Activated B cell treated with CpG ODN at 0.5 μM for 24 hours (primary cell): ENCODE measurements at places on chromosomes 13 and 19. TPM values are rescaled to one million over a fixed set of nuclear protein-coding genes. Genes with fewer than 3 reads are reported as not detected.

The ZNF667 gene
- total RNA-seq, result 2.0 and 2.6 TPM in 2 replicates

The GPR12 gene
- not detected in 2 replicates for total RNA-seq

The SIGLEC10 gene
- 50.3 and 52.2 TPM in 2 replicates for total RNA-seq

The NTF4 gene
- not detected in 2 replicates for total RNA-seq

The NLRP11 gene
- total RNA-seq, result 0.16 and 0.17 TPM in 2 replicates

The ETV2 gene
- total RNA-seq, result 0.32 TPM in 1 of 2 replicates, not detected in the other

The PLIN3 gene
- total RNA-seq, result 28.7 and 29.0 TPM in 2 replicates

GRCh38 chr13:98664924-98665637 is 87.4 kb downstream of the SLC15A1 start:
- H3K27me3 ChIP-seq, result peaks cover 3% of the 10 kb centered on the region
- DNase-seq, result no peak
- no peak overlapping the region for H3K27ac ChIP-seq
- H3K4me3 ChIP-seq, result no peak overlapping the region

DNA sequence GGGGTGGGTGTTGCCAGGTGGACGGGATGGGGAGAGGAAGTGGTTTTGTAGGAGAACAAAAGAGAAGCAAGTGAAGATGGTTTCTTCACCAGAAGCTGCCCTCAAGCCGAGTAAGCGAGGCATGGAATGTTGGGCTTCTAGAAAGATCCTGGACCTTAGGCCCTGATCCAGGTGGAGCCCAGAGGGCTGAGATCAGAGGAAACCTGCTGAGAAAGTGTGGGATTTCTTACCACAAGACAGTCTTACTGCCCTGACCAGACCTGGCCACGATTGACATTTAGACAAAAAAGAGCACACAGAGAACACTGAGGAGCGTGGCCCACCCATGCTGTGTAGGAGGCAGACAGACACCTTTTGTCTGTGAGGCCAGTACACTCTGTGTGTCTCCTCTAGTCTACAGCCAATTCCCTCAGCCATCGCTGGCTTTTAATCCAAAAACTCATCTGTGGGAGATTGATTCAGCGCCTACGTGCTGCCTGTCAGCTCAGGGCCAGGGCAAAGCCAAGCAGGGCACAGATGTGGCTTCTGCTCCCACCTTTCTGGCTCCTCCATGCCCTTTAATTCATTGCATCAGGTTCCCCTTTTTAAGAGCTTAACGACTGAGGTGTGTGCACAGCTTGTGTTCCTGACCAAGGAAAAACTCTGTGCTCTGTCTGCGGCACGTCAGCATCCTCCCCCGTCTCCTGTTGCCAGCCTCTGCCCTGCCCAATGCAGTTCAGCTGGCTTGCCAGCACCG is 123.3 kb downstream of the AKAP11 start:
- DNase-seq, result no peak
- no peaks in the 10 kb centered on the region for H3K27me3 ChIP-seq
- no peak overlapping the region for H3K4me3 ChIP-seq
- H3K4me1 ChIP-seq, result peaks cover 26% of the 10 kb centered on the region

DNA sequence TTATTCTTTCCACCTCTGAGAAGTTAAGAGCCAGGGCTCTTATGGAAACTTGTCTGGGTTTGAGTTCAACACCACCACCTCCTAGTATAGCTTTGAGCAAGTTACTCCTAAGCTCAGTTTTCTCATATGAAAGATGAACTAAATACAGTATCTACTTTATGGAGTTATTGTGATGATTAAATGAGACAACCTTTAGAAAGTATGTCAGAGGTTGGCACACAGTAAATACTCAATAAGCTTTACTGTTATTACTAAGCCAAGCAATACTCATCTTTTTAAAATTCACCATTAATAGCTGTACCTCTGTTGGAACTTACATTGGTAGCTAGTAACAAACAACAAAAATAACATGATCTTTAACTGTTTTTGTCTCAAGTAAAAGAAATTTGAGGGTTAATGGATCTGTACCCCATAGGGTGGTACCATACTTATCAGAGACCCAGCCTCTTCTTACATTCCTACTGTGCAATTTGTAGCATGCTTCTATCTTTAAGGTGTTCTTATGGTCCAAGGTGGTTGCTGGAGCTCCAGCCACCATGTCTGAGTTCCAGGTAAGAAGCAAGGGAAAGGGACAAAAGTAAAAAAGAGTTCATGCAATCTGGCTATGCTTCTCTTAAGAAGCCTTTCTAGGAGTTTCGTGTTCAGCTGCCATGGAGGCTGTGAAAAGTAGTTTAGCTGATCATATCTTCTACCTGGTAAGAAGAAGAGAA is 24.1 kb upstream of the NDFIP2 start:
- H3K36me3 ChIP-seq, result no peaks in the 10 kb centered on the region
- DNase-seq, result no peak
- peaks cover under 1% of the 10 kb centered on the region for H3K4me1 ChIP-seq
- H3K4me3 ChIP-seq, result no peak overlapping the region

DNA sequence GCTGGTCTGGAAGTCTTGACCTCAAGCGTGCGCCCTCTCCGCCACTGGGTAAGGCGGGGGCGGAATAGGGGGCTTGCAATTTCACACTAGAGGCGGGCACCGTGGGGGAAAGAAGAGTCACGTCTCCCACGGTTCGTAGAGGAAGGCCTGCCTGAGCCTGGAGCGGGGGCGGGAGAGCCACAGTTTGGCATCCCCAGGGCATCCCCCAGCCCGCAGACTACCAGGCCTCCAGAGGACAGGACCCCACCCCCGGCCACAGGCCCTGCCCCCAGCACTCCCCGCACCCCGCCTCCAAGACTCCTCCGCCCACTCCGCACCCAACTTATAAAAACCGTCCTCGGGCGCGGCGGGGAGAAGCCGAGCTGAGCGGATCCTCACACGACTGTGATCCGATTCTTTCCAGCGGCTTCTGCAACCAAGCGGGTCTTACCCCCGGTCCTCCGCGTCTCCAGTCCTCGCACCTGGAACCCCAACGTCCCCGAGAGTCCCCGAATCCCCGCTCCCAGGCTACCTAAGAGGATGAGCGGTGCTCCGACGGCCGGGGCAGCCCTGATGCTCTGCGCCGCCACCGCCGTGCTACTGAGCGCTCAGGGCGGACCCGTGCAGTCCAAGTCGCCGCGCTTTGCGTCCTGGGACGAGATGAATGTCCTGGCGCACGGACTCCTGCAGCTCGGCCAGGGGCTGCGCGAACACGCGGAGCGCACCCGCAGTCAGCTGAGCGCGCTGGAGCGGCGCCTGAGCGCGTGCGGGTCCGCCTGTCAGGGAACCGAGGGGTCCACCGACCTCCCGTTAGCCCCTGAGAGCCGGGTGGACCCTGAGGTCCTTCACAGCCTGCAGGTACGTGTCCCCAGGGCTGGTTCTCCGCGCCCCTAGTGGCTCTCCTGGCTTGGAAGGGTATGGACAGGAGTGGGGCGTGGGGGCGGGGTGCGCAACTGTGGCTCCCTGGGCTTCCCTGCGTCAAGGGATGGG is at the start of gene ANGPTL4:
Gene ANGPTL4 (plus strand): TSS at position 353 of the 969 bp plus-strand sequence. CDS start 167 bp downstream, at position 520.
- H3K27ac ChIP-seq, result no peak within 1 kb of the TSS
- peaks cover 43% of the 10 kb centered on the region for H3K27me3 ChIP-seq
- H3K36me3 ChIP-seq, result no peaks in the 10 kb centered on the region

GRCh38 chr13:32205431-32206096 is 109.6 kb downstream of the ZAR1L start:
- H3K4me3 ChIP-seq, result no peak overlapping the region
- H3K4me1 ChIP-seq, result no peaks in the 10 kb centered on the region

DNA sequence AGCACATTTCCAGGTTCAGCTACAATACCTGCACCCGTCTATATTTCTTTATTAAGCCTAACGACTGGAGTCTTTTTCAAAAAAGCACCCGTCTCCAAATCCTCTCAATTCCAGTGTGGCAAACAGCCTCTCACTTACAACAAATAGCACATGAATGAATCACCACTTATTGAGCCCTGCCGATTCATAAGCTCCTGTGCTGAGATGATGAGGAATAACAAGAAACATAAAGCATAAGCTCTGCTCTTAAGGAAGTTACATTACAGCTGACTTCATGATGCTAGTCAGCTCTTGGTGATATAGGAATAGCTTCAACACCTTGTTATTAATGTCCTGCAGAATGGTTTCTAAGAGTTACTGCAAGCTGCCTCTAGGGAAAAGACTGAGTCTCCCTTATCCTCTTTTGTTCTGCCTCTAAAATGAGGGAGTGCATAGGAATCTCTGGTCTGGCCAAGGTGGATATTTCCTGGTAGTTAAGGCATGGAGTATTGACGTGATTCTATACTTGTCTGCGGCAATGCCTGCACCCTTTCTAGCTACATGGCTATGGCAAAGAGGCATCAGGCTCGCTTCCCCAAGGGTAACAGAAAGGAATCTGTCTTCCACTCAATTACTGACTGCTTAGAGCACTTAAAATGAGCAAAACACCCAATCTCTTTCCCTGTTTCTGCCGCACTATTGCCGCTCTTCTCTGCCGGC is 195.7 kb downstream of the KLF12 start:
- H3K4me1 ChIP-seq, result peaks cover 22% of the 10 kb centered on the region
- peaks cover 52% of the 10 kb centered on the region for H3K36me3 ChIP-seq
- H3K27ac ChIP-seq, result no peak overlapping the region
- H3K4me3 ChIP-seq, result no peak overlapping the region

- H3K4me3 ChIP-seq, result no peak overlapping the region
- DNase-seq, result no peak
- no peaks in the 10 kb centered on the region for H3K27me3 ChIP-seq
- H3K27ac ChIP-seq, result no peak overlapping the region
These were observed 711.8 kb downstream of the UQCRFS1 start for GRCh38 chr19:28500982-28501630.

GRCh38 chr13:42388326-42388725 is 116.4 kb downstream of the AKAP11 start:
- no peaks in the 10 kb centered on the region for H3K36me3 ChIP-seq
- DNase-seq, result no peak
- no peak overlapping the region for H3K27ac ChIP-seq
- peaks cover 7% of the 10 kb centered on the region for H3K4me1 ChIP-seq
- no peaks in the 10 kb centered on the region for H3K27me3 ChIP-seq
- no peak overlapping the region for H3K4me3 ChIP-seq

GRCh38 chr19:46776927-46777911 is 11.2 kb downstream of the SLC1A5 start:
- peaks cover 4% of the 10 kb centered on the region for H3K4me1 ChIP-seq
- no peak overlapping the region for H3K27ac ChIP-seq
- peaks cover 72% of the 10 kb centered on the region for H3K36me3 ChIP-seq
- no peaks in the 10 kb centered on the region for H3K27me3 ChIP-seq
- DNase-seq, result no peak

- peaks cover 18% of the 10 kb centered on the region for H3K36me3 ChIP-seq
- H3K27me3 ChIP-seq, result no peaks in the 10 kb centered on the region
- H3K4me1 ChIP-seq, result peaks cover 34% of the 10 kb centered on the region
- peak; percentile 6 for DNase-seq
- no peak overlapping the region for H3K4me3 ChIP-seq
- peak overlapping the region; percentile 50 for H3K27ac ChIP-seq
These were observed 6.5 kb upstream of the USF2 start for GRCh38 chr19:35262101-35262761.

- H3K4me3 ChIP-seq, result peak overlapping the region; percentile 75
- H3K27ac ChIP-seq, result no peak overlapping the region
- DNase-seq, result no peak
- peaks cover 12% of the 10 kb centered on the region for H3K27me3 ChIP-seq
These were observed 2.7 kb downstream of the FSTL3 start for GRCh38 chr19:678791-679388.

DNA sequence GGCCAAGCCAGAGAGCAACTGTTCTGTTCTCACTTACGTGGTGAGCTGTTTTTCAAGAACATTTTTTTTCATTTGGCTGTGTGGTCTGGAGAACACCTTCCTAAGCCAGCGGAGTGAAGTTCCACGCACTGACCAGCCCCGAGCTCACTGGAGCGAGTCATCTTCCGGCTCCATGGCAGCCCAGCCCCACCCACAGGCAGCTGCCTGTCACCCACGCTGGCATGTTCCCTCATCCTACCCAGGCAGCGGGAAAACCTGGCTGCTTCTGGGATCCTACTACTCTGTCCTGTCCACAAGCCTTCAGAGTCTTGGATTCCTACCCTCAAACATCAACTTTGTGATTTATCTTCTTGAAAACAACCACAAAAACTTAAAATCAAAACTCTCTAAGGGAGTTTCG is 76.2 kb downstream of the GGACT start:
- no peaks in the 10 kb centered on the region for H3K36me3 ChIP-seq
- peaks cover 2% of the 10 kb centered on the region for H3K4me1 ChIP-seq
- no peak for DNase-seq
- H3K27ac ChIP-seq, result no peak overlapping the region

GRCh38 chr13:107450931-107451330 is 764.4 kb downstream of the LIG4 start:
- H3K27ac ChIP-seq, result no peak overlapping the region
- DNase-seq, result no peak
- H3K27me3 ChIP-seq, result no peaks in the 10 kb centered on the region
- no peaks in the 10 kb centered on the region for H3K4me1 ChIP-seq

DNA sequence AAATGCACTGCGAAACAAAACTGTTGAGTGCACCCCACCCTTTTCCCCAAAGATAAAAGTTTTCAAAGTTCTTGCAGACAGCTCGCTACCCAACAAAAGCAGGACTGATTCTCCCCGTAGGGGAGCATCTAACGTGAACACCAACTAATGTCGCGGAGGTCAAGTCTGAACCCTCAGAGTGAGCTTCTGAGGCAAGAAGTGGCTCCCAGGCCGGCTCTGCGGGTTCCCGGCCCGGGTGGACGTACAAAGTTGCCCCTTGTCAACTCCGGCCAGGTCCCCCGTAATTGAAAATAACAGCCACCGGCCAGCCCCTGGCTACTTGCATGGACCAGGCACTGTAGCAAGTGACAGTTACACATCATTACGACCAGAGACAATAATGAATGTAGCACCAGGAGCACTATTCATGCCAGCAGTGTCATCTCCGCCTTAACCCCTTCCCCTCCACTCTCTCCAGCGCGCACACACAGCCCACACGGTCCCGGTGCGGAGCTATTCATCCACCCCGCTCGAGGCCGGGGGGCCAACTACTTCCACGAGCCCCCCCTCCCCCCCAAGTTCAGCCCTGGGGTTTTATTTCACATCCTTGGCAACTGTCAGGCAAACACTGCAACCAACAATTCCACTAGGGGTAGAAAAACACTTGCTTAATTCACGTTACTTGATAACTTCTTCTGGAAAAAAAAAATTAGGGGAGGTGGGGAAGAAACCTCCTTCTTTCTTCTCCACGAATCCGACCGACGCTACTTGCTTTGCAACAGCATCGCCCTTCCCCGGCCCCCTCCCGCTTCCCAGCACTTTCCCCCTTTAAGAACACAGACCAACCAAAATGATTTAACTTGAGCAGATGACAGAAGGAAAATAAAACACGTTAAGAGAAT is 1.2 kb downstream of the KLF12 start:
- peaks cover 46% of the 10 kb centered on the region for H3K4me1 ChIP-seq
- peak; percentile 34 for DNase-seq
- H3K27me3 ChIP-seq, result no peaks in the 10 kb centered on the region
- H3K27ac ChIP-seq, result peak overlapping the region; percentile 98
- no peak overlapping the region for H3K4me3 ChIP-seq

DNA sequence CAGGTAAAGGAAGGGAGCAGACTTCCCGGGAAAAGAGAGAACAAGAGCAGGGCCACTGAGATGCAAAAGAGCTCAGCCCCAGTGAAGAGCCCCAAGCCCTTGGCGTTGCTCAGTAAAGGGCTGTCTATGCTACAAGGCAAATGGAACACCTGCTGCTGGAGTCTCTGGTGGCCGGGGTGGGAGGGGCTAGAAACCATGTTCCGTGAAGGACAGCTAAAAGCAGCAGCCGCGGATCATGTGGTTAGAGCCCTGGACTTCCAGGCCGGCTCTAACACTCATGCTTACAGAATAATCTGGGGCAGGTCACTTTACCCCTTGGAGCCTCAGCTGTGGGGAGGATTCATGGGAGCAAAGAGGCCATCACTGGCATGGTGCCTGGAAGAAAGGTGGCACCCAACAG is 17.8 kb downstream of the POU2F2 start:
- H3K36me3 ChIP-seq, result peaks cover 94% of the 10 kb centered on the region
- H3K4me1 ChIP-seq, result peaks cover 95% of the 10 kb centered on the region
- H3K4me3 ChIP-seq, result peak overlapping the region; percentile 83
- H3K27me3 ChIP-seq, result no peaks in the 10 kb centered on the region
